SK-N-MC (cell line): ENCODE measurements at places on chromosomes 7 and 10.

DNA sequence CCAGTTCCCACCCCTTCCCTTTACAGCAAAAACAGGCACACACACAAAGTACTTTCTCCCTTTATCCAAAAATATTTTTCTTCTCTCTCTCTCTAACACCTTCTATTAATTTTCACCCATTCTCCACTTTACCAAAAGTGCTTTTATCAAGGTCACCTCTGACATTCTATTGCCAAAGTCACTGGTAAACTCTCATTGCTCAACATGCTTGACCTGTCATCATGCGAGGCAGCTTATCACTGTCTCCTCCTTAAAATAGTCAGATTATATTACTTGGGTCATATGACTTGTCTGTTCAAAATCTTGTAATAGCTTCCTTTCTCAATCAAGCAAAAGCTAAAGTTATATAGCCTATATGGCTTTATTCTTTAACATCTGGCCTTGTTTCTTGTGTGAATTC is 28.6 kb downstream of the MACC1 start:
- no peak for DNase-seq

GRCh38 chr7:102834466-102834865 is 78.3 kb upstream of the LRRC17 start:
- DNase-seq, result no peak

DNA sequence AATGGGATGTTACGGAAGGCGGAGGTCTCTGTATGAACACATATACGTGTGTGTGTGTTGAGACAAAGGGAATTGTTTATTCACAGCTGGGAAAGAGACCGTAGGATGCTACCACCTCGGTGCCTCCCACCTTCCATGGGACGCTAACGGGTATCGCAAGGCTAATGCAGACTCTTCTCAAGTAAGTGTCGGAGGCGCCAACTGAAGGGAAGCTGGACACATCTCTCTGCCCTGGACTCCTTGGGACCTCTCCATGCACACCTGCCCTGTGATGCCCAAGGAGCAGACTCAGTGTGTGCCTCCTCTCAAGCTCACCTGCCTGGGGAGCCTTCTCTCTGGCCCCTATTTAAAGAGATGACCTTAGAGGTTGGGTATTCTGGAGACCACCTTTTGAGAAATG is 230.9 kb downstream of the DNAJB6 start:
- DNase-seq, result no peak

DNA sequence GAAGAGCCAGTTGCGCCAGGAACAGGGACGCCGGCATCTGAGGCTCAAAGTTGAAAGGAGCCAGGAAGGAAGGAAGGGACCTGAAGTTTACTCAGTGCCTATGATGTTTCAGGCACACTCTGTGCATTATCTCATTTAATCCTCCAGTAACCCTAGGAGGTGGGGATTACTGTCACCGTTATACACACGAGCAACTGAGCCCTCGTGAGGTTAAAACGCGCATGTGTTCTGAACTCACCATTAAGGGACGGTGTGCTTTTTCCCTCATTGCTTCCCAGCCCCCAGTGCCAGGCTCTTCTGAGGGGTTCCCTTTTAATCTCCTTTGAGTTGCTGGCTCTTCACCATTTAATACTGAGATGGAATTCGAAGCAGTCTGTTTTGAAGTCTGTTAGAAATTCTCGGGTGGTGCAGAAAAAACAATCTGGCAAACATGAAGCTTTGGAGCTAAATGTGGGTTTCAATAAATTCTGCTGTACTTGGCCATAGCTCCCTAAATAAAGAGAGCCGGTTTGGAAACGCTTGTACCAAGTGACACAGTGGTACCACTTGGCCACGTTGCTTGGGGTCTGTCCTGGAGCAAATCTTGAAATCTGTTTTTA is 102.2 kb downstream of the TAX1BP1 start:
- no peak for DNase-seq

DNA sequence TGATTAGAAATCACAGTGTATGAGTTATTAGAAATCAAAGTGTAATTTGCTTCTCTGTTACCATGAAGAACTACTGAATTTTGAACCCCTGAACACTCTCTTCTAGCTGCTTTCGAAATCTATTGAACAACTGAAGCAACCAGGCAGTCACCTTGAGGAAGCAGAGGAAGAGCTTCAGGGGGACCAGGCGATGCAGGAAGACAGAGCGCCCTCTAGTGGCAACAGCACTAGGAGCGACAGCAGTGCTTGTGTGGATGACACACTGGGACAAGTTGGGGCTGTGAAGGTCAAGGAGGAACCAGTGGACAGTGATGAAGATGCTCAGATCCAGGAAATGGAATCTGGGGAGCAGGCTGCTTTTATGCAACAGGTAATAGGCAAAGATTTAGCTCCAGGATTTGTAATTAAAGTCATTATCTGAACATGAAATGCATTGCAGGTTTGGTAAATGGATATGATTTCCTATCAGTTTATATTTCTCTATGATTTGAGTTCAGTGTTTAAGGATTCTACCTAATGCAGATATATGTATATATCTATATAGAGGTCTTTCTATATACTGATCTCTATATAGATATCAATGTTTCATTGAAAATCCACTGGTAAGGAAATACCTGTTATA is 170.7 kb downstream of the HDAC9 start:
- peak; percentile 84 for DNase-seq

- DNase-seq, result no peak
Measured at GRCh38 chr10:124875596-124875995, 66.3 kb upstream of the ZRANB1 start.

DNA sequence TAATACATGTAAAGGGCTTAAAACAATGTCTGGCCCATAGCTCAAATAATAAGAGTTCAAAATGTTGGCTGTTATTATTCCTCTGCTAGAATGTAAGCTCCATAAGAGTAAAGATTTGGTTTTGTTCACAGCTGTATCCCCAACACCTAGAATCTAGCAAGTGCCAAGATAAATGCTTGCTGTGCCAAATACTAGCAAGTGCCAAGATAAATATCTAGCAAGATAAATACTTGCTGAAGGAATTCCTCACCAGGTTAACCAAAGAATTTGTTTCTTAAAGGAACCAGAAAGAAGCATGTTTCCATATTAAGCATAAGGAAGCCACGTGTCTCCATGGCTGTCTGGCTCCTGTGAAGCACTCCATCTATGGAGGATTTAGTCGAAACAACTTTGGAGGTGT is 235.2 kb upstream of the SP4 start:
- DNase-seq, result no peak

DNA sequence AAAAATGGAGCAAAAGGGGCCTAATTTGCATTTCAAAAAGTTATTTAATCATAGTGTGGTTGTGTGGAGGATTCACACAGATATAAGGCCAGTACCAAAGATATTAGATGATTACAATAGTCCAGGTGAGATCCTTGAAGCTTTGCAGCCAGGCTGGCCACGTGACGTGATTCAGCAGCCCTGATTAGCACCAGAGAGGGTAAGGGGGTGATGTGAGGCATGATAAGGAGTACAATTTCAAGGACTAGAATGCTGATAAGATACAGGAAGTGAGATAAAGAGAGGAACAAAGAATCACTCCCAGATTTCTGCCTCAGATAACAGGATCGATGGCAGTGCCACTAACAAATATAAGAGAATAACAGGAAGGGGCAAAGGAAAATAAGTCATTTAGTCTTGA is 108.4 kb upstream of the PALS2 start:
- no peak for DNase-seq

GRCh38 chr7:156907656-156908055 is 14.7 kb upstream of the LMBR1 start:
- peak; percentile 32 for DNase-seq

GRCh38 chr7:110894111-110894510 is 196.8 kb upstream of the LRRN3 start:
- no peak for DNase-seq
